ENCODE measurements at places on chromosomes 5 and 9.

- no peak for DNase-seq
These were observed 10.0 kb upstream of the HSPA9 start for GRCh38 chr5:138585157-138585556.

- no peak for DNase-seq
These were observed 32.3 kb downstream of the HK3 start for GRCh38 chr5:176866707-176867310.

DNA sequence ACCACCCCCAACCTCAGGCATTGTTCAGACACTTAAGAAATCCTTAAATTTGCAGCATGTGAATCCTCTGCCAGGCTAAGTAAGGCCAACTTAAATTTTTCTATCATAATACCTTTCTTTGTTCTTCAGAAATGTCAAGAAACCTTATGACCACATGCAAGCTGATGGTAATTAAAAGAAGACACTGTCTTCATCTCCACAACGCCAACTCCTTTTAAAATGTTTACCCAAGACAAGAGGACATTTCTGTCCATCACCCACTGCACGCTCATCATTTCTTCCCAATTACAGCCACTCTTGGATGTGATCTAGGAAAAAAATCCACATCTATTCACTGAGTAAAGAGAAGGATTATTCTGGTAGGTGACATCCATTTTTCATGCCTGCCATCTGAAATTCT, 6.1 kb upstream of the IFNK start:
- DNase-seq, result no peak

DNA sequence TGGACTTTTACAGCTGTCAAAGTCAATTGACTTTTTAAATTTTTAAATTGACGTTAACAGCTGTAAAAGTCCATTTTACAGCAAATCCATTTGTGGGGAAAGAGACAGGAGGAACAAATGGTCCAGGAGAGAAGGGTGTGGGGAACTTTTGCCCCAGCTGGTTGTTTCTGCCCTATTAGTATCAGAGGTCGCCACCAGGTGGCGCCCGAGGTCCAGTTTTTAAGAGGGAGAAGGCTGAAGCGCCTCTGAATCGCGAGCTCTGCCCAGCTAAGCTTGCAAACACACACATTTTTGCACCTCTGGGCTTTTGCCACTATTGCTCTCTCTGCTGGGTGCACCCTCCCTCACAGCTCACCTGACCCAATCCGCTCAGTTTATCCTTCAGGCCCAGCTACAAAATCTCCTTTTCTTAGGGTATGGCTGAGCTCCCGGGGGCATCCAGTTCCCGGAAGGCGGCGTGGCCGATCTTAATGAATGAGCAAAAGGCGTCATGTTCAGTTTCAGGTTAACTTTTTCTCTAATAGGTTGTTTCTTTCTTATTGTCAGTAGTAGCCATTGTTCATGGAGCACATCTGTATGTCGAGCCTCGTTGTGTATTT, 6.3 kb upstream of the TTLL11 start:
- peak; percentile 54 for DNase-seq

DNA sequence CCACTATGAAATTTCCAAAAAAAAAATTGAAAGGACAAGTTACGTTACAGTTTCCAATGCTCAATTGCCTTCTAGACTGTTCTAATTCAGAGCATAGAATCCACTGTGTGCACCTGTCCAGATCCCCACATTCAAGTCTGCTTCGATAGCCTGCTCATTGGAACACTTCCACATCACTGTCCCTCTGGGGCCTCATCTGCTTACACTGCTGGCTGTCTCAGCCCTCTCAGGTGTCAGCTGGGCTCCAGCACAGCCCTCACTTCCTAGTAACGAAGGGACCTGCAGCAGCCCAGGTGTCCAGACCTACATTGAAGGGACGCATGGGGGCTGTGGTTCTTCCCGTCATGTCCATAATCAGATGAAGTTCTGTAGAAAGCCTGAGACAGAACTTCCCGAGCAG, 94.3 kb upstream of the EMB start:
- no peak for DNase-seq

DNA sequence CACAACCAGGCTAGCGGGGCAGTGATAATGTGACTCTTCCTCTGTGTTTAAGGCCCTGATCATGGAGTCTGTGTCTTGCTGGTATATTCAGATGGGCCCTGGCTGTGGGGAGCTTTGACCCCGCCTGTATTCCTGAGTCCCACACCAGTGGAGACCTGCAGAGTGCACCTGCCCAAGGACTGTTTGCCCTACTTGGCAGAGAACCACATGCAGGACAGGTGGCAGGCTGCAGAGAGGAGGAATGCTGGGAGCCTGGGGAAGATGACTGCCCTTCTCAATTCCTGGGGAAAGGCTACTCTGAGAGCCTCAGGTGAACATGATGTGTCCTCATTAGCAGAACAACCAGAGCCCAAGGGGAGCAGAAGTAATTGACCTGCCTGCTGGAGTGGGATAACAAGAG, 36.2 kb downstream of the IARS1 start:
- no peak for DNase-seq

- DNase-seq, result no peak
These were observed 88.8 kb upstream of the EQTN start for GRCh38 chr9:27385606-27386322.

DNA sequence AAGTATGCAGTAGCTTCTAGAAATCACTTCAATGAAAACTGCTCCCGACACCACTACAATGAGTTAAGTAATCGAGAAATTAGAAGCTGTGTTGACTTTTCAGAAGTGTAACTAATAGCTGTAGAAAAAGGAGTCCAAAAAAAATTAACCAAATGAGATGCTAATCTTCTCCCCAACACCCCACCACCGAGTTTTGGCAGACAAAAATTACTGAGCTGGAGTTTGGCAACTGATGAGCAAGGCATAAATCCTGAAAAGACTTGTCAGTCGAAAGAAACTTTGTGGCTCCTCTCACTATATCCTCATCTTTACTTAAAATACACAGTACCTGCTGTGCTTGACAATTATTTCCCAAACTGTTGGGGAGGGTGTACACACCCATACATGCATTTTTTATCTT, 191.9 kb downstream of the EBF1 start:
- DNase-seq, result no peak

DNA sequence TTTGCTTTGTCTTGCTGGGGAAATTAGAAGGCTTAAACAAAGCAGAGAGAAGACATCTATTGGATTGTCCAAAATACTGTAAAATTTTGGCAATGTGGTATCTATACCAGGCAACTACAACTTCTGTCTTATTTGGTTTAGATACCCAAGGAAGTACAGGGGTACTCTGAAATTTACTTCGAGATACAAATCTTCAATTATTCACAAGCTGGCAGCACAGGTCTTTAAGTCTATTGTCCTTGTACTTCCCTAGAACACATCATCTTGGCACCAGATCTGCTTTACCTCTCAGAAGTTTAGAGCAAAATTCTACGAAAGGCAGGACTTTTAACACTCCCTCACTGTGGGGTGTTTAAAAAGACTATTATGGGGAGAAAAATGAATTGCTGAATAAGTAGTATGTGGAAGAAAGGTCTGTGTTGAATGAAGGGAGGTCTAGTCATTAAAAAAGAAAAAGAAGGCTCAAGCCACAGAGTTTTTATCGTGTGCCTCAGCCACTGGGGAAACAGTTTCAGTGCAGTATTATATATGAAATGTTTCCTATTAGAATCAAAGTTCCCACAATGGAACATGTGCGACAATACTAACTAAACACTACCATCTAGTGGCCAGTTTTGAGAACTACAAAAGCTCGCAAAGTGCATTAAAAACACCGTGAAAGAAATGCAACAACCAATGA, 93.7 kb downstream of the PDE4D start:
- DNase-seq, result peak; percentile 45

DNA sequence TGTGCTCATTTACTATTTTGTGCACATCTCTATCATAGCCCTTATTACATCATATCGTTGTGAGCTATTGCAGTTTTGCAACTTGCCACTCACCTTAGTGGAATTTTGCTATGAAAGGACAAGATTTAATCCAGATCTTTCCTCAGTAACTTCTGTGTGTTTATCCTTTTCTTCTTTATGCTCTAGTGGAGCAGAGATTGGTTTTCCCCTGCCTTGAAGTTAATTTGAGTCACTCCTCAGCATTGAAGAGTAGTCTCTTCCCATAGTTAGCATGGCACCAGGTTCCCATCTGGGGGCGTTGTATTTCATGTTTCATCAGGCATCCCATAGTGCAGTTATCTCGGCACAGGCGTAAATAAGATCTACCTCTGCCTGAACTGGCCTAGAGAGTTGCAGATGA, 510.4 kb downstream of the PSAT1 start:
- DNase-seq, result no peak

DNA sequence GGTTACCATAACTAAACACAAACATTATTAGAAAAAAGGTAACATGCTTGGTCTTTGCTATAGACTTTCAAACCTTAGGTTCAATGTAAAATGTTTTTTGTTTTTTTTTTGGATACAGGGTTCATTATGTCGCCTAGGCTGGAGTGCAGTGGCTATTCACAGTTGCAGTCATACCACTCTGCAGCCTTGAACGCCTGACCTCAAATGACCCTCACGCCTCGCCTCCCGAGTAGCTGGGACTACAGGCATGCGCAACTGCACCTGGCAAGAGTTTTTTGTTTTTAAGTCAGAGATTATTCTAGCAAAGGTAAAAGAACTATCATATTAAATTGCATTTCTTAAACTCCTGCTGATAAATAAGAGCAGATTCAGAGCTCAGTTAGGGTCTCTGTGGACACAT, 55.1 kb upstream of the NR5A1 start:
- no peak for DNase-seq
